ENCODE measurements at places on chromosomes 1 and 21.

DNA sequence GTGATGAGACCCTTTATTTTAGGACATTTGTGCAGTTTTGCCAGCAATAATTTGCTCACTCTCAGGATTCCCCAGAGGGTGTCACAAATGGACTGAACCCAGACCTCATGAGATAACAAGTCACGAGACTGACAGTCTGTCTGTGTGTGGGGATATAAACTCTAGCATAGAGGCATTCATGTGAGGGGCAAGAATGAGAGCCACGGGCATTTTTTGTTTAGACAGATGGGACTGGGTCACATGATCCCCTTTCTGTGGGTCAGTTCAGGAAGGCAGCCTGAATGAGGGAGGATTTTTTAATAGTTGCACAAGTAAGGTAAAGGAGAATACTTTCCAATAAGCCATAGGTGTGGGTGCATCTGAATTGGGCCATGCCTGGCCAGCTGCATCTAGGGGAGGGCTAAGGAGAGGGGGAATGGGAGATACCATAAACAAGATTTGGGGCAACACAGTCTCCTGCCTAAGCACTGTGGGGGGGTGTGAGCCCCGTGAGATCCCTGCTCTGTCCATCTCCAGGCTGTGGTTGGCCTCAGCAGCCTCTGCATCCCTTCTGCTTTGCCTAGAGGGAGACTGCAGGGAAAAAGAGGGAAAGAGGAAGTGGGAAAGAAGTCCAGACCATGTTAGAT, 66.6 kb downstream of the NAV1 start:
- DNase-seq: no peak

DNA sequence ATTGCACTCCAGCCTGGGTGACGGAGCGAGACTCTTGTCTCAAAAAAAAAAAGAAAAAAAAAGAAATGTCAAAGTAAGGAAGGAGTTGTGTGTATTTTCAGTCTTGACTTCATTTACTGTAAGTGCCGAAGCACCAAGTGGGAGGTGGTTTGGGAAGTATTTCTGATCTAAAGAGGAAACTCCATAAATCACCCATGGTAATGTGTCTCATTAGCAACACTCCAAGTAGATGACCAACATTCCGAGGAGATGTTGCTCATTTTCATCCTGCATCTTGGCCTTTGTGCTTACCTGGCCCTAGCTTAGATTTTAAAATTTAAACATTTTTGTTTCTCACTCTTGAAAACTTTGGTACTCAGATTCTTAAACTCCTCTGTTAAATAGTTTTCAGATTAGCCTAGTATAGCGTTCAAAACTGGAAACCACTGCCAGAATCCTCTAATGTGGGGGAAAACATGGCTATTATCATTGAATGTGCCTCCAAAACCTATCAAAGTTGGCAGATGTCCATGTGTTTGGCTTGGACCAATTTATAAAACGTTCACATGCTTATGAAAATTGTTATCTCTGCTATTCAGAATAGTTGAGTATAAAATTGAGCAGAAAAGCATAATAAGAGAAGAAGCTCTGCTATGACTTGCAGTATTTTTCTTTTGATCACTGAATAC, 110.4 kb downstream of the NFIA start:
- DNase-seq: no peak

DNA sequence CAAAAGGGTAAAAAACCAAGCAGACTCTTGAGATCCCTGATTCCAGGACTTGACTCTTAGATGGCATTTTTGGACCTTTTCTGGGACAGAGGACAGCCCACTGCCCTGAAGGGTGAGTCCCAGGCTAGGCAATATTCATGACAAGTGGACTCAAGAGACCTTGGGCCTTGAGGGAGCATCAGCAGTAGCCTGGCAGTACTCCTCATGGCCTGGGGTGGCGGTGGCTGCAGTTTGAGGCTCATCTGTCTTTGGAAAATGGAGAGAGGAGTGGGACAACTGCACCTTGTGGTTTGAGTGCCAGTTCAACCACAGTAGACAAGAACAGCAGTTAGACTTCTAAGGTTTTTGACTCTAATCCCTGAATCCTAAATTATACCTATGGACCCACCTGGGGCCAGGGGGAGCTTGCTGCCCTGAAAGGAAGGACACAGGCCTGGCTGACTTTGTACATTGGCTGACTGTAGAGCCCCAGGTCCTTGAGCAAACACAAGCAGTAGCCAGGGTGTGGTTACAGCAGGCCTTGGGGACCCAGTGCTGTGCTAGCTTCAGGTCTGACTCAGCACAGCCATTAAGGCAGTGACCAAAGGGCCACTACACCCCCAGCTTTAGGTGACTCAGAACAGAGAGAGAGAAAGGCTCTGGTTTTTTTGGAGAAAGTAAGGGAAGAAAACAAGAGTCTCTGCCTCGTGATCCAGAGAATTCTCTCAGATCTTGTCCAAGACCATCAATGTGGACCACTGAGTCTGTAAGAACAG, 1023.2 kb downstream of the KCNT2 start:
- no peak for DNase-seq

DNA sequence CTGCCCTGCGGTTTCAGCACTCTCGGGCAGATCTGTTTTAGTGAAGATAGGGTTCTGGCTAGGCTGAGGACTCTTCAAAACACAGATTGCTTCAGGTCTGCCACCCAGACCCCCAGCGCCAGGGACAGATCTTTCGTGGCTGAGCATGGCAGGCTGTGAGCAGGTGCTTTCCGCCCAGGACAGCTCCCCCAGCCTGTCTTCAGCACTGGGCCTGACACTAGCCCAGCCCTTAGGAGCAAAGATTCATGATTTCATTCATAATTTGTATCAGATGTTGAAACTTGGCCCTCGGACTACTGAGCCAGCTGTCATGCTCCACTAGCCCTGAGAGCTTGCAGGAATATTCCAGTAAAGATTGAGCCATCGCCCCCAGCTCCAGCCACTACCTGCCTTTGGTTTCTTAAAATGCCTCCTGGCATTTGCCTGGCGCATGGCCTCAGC, 5.9 kb downstream of the ADPRS start:
- DNase-seq: no peak

- no peak for DNase-seq
Measured at GRCh38 chr1:53320646-53321045, 7.2 kb downstream of the LRP8 start.

DNA sequence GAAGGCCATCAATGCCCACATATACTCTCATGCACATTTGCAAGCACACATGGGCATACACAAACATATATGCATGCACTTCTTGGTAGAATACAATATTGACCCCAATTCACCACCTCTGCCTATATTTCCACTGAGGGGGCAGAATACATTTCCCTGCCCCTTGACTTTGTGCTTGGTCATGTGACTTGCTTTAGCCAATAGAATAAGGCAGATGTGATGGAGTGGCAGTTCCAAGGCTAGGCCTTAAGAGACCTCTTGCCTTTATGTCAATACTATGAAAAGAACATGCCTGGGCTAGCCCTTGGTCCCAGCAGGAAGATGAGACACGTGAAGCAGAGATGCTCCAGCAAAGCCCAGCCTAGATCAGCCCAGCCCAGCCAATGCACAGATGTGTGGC, 66.0 kb upstream of the GRIK3 start:
- DNase-seq: no peak

DNA sequence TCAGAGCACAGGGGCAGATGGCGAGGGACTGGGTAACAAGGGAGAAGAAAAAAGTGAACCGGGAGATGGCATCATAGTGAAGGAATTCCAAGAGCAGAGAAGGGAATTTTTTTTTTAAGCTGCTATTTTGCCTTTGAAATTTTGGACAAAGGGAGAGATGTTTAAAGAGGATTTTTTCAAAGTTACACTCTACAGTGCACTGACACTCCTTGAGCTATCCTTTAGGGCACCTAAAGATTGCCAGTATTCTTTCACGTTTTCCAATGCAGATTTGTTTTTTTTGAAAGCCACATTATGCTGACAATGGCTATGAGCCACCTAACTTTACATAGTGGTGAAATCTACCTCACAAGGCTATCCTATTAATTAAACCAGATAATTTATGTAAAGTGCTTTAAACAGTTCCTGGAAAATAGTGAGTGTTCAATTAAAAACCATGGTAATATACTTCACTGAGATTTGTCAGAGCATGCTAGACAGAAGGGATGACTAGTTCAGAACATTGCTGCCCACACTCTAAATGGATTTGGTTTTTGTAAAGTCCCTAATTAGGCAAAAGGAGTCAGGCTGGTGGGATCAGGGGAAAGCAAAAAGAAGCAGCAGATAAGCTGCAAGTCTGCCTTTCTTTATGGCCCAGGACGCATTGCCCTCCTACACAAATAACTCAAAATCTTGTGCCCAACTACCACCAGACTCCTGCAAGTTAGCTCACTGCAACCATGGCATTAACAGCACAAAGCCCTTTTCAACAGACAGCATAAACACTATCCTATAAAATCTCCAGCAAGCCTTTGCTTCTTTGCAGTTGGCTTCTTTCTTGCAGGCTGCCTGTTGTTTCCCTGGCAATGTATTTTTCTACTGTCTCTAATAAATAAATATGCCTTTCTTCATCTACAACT, 53.9 kb downstream of the PRDX6 start:
- DNase-seq: no peak

GRCh38 chr1:40210511-40211204, 37.1 kb upstream of the TMCO2 start:
- DNase-seq: no peak

DNA sequence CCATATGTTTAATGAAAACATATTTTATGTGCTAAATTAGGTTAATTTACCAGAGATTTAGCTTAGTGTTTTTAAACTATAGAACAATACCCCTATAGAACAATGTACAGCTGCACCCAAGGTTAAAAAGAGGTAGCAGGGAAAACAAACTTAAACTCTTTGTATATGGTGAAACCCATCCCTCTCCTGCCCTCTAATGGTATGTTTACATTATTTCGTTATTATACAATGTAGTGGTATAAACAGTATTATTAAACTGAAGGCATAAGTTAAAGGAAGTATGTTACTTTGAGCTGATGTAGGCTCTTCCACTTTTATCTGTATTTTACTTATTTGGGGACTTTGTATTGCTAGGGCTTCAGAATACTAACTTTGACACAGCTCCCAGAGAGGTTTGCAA, 16.7 kb upstream of the ZYG11A start:
- no peak for DNase-seq

DNA sequence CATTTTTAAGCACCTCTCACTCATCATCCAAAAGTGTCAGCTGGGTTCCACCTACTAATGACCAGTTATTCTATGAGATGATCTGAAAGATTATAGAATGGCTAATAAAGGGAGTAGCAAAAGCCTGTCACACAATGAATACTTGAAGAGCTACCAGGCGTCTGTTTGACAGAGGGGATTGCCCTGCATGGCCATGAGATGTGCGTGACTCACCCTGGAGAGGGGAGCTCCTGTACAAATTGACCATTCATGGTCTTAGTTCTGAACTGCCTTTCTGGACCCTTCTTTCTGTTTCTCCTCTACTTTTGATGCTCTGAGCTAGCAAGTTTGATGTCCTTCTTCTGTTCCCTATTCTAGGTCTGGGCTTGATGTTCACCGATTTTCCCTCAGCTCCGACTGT, 85.2 kb upstream of the ABCD3 start:
- DNase-seq: no peak

DNA sequence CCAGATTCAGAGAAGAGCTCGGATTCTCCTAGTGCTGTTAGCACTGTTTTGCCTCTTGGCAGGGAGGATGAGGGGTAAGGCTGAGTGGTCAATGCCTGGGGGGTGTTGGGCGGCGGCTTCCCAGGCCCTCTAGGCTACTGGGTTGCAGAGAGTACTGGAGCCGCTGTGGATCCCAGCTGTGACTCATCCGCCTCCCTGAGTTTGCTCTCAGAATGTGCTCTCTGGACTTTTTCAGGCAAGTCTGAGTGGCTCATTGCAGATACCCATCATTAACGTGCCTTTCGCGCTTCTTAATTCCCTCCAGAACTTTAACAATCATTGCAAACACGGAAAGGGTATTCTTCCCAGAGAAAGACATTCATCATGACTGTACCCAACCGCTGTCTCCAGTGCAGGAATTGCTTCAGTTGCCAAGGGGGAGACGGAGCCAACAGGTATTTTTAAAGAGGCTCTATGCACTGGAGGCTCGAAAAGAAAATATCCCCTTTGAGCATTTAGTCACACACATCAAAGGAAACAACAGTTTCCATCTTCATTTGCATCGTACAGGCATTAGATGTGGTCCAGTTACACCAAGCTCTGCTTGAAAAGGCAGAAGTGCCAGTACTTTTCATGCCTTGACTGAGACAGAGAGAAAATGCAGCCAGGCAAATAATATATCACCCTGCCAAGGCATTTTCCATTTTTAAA, 14.4 kb upstream of the CAMTA1 start:
- DNase-seq: no peak

DNA sequence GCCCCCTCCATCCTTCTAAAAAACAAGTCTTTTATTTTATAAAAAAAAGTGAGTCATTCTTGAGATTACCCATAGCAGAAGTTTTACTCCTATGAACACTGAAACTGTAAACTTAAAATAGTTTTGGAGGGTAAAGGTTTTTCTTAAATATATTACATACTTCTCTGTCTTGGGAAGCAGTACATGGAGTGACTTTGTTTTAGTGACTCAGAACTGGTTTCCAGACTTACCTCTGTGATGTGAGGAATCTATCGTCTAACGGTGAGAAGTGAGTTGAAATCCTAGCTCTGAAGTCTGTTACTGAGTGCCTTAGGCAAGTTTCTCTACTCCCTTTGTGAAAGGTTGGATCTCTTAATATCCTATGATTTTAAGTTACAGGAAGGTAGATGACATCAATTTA, 176.3 kb upstream of the POU3F1 start:
- DNase-seq: no peak

DNA sequence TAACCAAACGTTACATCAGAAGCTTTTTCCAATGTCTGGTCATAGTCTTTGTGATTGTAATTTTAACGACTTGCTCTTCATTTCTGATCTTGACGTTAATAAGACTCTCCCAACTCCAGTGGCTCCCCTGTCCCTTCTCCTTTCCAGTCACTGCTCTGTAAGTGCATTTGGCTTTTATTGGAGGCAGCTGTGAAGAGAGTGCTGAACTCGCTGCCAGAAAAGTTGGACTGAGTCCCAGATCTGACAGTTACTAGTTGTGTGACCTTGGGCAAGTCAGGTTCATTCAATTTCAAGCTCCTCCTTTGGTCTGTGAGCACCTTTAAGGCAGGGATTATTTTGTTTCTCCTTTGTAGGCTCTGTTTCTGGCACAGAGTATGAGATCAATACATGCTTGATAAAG, 109.6 kb upstream of the TSPAN2 start:
- DNase-seq: no peak

GRCh38 chr1:160159846-160160245, 8.4 kb downstream of the ATP1A4 start:
- no peak for DNase-seq

DNA sequence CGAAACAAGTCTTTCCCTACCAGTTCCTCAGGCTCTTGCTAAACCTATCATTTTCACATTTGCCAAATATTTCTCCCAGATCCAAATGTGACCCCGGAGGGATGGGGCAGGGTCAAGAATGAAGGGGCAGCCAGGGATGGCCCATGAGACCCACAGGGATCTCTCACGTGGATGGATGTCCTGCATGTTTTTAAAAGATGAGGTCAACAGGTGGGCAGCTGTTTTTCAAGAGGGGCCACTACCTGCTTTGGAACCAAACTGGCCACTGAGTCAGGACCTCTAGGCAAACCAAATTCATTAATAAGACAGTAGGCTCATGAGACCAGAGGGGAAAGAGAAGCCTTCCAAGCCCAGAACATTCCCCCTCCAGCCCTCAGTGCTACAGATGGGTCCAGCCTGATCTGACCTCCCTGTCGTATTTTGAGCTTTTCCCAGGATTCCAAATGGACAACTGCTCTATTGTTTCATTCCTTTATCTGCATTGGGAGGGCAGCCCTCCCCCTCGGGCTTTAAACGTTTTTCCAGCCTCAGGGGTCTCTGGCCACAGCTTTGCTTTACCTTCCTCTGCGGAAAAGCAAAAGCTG, 252.5 kb upstream of the IRF2BP2 start:
- no peak for DNase-seq
